K562 (cell line): ENCODE measurements at places on chromosomes 7 and 10.

- DNase-seq, result no peak
Measured at GRCh38 chr10:80453056-80453841, 861 bp upstream of the TSPAN14 start.

DNA sequence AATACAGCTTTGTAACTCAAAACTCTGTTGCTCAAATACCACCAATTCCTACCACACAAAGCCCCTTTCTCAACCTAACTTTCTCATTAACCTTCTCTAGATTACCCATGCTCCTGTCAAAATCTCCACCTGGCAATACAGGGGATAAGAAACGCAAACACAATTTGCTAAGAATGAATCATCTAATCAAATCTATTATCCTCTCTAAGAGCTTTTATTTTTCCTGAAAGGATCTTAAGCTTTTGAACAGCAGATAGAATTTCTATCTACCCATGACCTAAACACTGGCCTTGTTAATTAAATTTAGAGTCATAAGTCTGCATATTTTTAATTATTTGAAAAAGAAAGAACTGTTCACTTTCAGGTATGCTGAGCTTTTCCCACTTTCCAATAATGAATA lies 98.3 kb downstream of the HBP1 start:
- DNase-seq, result no peak

GRCh38 chr7:5232874-5233273 lies 42.8 kb downstream of the WIPI2 start:
- no peak for DNase-seq

DNA sequence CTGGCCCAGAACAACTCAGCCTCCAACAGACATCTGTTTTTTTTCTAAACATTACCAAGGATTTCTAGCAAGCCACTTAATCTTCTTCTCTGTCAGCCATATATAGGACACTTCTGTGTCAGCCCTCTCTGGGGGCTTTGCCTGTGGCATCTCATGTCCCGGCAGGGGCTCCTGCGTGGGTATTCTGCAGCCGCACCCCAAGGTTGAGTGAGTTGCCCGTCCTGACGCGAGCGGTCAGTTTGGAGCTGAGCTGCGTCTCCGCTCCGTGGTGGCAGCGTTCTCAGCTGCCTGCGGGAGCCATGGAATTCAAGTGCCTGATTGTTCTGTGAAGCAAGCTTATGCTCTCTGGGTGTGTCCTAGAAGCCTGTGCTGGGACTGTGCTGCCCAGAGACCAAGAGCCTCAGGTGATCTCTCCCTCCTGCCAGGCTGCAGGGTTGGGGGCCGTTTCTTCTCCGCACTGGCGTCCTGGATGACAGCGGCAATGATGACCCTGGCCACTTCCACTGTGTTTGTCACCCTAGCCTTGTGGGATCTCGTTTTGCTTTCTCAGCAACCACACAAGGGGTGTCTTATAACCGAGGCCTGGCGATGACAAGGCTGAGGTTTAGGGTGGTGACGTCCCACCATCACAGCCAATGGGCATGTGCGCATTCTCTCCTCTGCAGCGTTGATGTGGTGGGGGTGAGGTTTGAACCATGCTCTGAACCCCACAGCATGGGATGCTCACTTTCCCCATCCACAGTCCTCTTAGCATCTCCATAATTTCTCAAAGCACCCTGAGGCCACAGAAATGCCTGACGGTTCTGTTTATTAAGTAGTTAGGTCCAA lies 612.6 kb upstream of the FOXK1 start:
- no peak for DNase-seq

DNA sequence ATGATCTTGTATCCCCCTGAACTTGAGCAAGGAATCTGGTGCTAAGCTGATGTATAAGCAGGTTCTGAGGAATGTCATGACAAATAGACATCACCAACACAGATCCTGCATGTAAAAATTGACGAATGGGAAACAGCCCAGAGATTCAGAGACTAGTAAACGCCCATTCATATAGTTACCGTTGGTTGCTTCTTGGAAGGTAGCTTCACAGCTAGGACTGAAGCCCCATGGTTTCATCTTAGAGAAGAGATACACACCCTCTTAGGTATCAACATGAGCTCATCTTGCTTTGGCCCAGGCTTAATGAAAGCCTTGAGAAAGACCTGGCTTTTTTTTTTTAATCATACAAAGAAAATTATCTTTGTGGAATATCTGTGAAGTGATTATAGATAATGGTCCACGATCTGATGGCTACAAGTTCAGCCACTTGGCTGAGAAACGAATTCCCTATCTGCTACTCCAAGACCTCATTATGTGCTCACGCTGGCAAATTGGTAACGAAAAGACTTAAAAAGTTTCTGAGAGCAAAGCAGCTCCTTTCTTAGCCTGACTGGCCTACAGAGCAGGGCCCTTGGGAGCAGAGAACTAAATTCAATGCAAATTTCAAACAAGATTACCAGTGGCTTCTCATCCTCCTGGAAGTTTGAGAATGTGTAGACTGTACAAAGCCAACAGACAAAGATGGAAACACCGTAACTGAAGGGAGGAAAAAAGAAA lies 181.1 kb downstream of the NRP1 start:
- no peak for DNase-seq
